ENCODE measurements at places on chromosomes 6 and 20.

- DNase-seq = no peak
These were observed 43.3 kb downstream of the TP53INP2 start for GRCh38 chr20:34747479-34747878.

- DNase-seq = no peak
These were observed 38.5 kb downstream of the PXDC1 start for GRCh38 chr6:3712827-3713665.

GRCh38 chr6:159788753-159789376, 537 bp downstream of the TCP1 start:
- no peak for DNase-seq

GRCh38 chr20:59828125-59829053, 105.0 kb downstream of the SYCP2 start:
- no peak for DNase-seq

DNA sequence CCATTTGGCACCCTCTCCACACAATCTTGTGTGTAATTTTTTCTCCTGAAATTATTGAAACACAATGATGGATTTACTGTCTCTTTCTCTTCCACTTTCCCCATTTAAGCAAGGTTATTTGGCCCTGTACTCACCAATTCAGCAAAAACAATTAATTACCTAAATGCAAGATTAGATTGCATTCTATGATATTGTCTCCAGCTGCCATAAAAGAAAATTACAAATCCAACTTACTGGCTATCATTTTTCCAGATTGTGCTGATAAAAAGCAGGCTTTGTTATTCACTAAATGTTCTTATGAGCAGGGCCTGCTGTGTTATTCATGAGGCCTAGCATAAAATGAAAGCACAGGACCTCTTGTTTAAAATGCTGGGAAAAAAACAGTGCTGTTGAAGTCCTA, 95.8 kb upstream of the IRAK1BP1 start:
- no peak for DNase-seq

GRCh38 chr6:15504581-15505350, 158.1 kb downstream of the DTNBP1 start:
- DNase-seq = no peak

GRCh38 chr6:125866433-125866832, 75.7 kb downstream of the NCOA7 start:
- no peak for DNase-seq

DNA sequence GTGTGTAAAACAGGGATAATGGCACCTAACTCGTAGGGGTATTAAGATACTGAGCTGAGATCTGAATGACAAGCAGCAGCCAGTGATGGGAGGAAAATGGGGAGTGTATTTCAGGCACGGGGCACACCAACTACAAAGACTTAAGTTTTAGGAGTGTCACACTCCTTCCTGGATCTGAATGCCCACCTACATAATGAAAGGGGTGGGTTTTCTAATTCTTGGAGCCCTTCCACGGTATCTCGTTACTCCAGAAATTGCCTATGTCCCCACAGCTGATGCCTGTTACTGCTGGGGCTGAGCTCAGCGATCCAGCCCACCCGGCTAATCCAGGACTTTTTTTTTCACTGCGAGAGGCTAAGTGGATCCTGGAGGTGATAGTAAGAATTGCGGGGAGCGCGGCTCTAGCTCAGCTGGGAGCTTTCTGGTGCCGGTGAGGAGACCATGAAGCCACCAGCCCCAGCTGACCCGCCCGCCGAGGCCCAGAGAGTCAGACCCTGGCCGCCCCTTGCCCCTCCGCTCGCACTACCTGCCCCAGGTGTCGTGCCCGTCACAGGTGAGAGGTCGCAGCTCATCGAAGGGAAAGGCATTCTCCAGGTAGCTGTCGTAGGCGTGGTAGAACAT, 727 bp downstream of the EDEM2 start:
- DNase-seq = no peak

GRCh38 chr6:169213814-169214520, 39.7 kb downstream of the THBS2 start:
- no peak for DNase-seq

GRCh38 chr6:68094070-68094469, 541.0 kb upstream of the ADGRB3 start:
- DNase-seq = no peak

DNA sequence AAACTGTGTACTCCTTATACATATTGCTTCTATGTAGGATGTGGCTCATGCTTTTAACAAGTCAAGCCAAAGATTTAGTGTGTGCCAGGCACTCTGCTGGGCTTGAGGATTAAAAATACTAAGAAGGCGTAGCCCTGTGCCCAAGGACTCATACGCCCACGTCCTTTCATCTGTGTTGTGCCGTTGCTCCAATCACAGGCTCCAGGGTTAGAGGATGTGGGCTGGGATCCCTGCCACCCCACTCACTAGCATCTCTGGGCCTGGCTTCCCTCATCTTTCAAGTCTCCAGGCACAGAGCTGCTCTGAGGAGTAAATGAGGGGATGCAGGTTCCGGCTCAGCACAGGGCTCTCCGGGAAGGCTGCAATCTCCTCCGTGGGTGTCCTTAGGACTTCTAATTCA, 214.2 kb downstream of the SYNDIG1 start:
- no peak for DNase-seq

DNA sequence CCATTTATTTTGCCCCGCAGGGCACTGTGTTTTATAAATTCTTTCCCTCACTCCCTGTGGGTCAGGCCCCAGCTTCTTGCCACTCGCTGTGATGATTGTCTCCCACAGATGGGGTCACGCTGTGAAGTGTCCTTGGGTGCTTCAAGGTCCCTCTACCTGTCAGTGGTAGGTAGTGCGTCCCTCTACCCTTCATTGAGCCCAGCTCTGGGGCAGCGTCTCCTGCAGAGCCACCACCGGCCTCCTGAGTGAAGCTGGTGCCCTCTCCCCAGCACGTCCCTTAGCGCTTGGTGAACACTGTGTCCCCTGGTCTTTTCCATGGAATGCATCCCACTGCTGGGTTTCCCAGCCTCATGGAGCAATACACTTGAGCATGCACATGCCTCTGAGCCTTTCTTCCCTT, 108.2 kb downstream of the NRN1 start:
- no peak for DNase-seq

DNA sequence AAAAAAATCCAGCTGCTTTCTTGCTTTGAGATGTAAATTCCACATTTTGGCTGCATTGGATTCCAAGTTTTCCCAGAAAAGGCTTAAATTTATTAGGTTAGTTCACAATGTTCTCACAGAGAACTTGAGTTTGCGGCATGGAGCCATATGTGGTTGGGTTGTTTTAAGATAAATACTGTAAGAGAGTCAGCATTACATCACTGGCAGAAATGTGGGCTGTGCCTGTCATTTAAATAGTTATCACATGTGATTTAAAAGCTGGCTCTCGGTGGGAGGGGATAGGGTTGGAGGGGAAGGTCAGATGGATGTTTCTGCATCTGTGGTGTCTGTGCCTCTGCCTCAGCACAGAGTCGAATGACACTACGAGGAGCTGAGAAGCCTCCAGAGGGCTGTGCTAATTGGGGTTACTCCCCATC, 73.8 kb upstream of the SCP2D1 start:
- DNase-seq = no peak

DNA sequence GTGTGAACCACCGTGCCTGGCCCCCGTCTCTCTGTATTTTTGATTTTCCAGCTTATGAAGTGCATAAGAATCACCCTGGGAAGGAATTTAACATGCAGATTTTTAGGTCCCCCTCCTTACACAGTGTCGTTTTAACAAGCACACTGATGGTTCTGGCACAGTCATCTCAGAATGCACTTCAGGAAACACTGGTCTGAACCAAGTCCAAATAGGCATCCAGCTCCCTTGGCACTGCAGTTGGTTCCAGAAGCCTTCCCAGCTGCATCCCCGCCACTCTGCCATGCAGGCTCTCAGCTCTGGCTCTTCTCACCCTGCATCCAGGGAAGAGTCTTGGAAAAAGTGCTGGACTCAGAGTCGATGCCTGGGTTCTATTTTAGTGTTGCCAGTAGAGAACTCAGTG, 20.1 kb downstream of the RIPOR2 start:
- no peak for DNase-seq

DNA sequence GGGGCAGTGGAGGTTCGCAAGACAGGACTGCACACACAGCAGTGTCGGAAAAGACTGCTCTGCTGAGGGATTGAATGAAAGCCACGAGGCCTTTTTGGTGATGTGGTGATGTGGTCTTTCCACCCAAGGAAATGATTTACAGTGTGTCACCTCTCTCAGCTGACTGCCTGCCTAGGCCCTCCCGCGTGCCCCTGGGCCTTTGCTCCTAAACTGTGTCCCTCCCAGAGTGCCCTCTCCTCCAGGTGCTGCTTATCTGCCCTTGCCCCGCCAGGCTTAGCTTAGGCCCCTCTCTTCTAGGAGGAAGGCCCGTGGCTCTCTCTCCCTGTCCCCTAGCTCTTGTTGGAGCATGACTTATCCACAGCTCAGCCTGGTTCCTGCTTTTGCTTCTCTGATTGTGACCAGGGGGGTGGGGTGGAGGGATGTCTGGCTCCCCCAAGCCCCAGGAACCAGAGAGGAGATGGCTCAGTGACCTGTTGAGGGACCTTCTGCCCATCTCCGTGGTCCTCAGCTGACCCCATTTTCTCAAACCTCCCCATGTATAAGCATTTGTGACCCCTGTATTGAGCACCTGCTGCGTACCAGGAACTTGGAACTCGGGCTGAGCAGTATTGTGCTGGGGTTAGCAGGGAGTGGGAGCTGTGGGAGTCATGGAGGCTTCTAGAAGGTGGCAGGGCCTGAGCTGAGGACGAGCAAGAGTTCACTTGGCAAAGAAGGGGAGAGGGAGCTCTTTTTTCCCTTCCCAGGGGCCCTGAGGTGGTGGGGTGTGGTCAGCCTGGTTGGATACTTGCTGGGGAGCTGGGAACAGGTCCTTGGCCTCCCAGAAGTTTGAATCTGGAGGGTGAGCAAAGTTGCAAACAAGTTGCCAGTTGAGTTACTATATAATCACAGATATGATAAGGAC, 2.2 kb downstream of the SRC start:
- no peak for DNase-seq

DNA sequence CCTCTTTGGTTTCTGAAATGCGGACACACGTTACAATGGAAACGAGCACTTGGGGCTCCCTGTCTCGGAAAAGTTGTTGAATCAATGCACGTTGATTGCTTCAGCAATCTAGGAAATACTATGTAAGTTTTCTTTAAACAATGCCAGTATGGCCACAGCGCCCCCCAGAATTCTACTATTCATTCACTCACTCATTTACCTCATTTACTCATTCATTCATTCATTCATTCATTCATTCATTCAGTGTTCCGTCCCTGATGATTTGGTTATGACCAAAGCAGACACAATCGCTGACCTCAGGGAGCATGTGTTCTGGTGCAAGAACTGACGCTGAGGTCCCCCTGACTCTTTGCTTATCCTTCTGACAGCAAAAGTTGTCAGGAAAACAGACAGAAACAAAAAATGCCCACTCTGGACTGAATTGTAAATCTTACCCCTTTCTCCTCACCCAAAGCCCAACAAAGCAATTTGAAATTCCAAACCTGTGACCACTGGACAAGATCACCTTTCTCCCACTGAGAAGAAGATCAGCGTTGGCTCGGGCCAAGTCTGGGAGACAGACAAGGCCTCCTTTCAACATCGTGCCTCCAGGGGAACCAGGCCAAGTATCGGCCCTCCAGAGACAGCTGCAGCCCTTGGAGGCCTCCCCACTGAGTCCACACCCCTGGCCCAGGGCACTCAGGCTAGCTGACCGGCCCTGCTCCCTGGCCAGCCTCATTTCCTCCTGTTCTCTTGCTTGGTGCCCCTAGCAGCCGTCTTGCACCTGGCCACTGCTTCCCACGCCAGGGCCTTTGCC, 15.0 kb upstream of the PMEPA1 start:
- DNase-seq = no peak
